Activated CD8-positive, alpha-beta memory T cell treated with anti-CD3 and anti-CD28 coated beads for 4 hours (primary cell): ENCODE measurements at places on chromosomes 6 and 20.
A peak's percentile ranks its signal among the peaks of the same experiment; 100 is the strongest.

DNA sequence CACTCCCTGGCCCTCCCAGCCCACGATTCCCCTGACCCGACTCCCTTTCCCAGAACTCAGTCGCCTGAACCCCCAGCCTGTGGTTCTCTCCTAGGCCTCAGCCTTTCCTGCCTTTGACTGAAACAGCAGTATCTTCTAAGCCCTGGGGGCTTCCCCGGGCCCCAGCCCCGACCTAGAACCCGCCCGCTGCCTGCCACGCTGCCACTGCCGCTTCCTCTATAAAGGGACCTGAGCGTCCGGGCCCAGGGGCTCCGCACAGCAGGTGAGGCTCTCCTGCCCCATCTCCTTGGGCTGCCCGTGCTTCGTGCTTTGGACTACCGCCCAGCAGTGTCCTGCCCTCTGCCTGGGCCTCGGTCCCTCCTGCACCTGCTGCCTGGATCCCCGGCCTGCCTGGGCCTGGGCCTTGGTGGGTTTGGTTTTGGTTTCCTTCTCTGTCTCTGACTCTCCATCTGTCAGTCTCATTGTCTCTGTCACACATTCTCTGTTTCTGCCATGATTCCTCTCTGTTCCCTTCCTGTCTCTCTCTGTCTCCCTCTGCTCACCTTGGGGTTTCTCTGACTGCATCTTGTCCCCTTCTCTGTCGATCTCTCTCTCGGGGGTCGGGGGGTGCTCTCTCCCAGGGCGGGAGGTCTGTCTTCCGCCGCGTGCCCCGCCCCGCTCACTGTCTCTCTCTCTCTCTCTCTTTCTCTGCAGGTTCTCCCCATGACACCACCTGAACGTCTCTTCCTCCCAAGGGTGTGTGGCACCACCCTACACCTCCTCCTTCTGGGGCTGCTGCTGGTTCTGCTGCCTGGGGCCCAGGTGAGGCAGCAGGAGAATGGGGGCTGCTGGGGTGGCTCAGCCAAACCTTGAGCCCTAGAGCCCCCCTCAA, at the start of gene LTA:
TSS of gene LTA (plus strand) at position 249 of the 871 bp plus-strand sequence. CDS start at position 703, 454 bp downstream.
- DNase-seq = no peak

DNA sequence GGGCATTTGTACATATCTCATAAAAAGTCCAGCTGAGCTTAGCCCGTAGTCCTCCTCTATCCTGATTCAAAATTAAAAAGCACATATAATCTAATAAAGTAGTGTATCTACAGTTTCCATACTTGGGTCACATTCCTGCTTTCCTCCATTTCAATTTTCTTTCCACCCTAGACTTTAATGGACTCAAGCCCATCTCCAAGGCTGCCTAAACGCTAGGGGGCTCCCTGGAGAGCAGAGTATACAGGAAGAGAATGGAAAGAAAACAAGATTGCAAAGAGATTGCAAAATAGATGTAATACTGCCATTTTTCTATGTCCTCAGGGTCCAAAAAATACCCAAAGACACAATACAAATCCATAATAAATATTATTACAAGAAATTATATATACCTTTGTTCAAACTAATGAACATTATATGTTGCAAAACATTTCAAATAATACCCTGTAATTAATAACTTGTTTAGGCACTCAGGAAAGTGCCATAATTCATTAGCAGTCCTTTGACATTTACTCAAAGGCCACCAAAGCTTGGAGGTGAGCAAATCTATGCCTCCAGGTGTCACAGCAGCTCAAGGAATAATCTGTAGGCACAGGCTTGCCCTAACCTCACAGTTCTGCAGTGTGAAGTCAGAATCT, 2.4 kb upstream of the MCM3 start:
- DNase-seq = no peak

DNA sequence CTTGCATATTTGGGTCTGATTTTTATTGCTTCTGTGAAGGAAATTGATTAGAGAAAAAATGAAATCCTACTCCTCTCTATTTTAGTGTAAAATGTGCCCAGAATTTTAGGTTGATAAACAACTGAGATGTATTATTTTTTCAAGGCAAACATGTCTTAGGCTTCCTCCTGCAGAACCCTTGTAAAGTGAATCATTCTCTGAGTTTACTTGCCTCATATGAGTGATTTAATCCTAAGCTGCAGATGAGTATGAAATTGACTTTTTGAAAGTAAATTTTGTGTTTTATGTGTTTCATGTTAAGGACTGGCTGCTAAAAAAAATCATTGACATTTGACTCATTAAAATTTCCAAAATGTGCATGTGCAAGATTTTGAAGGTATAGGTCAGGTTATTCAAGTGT, 138.5 kb upstream of the PHACTR1 start:
- DNase-seq = no peak

DNA sequence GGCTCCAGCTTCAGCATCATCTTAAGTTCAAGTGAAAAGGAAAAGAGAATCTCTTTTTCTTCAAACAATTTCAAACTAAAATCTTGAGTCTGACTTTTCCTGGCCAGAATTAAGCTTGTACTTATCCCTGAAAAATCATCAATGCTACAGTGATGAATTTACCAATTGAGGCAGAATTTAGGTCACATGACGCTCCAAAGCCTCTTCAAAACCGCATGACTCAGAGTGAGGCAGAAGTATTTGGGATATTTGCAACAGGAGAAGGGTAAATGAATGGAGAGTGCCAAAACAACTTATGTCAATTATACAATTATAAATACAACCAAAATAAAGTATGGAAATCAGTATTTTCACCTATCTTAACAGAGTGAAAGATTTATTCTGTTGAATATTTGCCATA, 515.5 kb downstream of the COL12A1 start:
- DNase-seq = no peak

DNA sequence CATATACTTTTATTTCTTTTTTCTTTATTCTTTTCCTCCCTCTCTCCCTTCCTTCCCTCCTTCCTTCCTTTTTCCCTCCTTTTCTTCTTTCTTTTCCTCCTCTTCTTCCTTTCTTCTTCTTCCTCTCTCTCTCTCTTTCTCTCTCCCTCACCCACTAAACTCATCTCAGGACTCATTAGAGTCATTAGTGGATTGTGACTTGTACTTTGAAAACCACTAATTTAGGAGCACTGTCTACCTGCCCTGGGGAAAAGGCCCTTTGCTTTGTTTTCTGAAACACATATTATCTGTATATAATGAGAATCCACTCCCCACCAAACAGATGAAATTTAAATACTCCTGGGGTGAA, 68.7 kb upstream of the CEP85L start:
- no peak for DNase-seq

- DNase-seq = no peak
Observed at GRCh38 chr6:76992553-76992952, 470.7 kb downstream of the HTR1B start.

- DNase-seq = no peak
Observed at GRCh38 chr6:80254716-80255115, 148.2 kb downstream of the BCKDHB start.

- DNase-seq = peak; percentile 31
Observed at GRCh38 chr6:44072959-44073611, 54.2 kb downstream of the MRPL14 start.

DNA sequence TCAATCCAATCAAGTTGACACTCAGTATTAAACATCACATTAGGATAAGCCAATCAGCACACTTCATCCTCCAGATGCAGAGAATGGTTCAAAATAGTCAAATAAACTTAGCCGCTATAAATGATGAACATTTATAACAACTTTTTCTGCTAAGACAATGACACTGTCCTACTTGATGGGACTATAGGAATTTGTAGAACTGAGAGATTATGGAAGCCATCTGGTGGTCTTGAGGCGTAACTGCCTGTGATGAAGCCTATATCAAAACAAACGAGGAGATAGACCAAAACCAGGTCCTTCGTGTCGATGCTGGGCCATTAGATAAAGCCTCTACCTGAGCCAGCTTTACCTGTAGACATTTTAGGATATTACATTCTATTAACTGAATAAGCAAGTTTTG, 631.1 kb downstream of the COL12A1 start:
- no peak for DNase-seq

DNA sequence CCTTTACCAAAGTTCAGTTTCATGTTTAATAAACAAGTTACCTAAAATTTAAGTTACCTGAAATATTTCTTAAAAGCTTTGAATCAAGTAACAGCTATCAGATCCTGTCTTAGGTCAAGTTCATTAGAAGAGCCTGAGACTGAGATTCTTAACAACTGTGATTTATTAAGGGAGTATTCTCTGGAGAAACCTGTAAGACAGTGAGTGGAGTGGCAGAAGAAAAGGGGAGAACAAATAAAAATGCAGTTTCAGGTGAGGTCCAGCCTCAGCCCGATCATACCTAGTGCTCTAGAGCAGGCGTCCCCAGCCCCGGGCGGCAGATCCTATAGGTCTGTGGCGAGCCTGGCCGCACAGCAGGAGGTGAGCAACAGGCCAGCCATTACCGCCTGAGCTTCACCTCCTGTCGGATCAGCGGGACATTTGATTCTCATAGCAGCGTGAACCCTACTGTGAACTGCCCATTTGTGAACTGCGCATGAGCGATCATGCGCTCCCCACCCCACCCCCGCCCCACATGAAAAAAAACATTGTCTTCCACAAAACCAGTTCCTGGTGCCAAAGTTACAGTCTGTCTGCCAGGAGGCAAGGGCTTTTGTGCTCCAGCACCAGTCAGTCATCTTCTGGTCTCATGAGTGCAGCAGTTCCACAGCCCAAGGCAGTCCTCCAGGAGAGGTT, 59.2 kb upstream of the ADGRB3 start:
- no peak for DNase-seq

- no peak for DNase-seq
Observed at GRCh38 chr6:97443408-97444080, 160.5 kb upstream of the MMS22L start.

GRCh38 chr6:106037060-106037459, 49.1 kb upstream of the PRDM1 start:
- DNase-seq = no peak

GRCh38 chr20:16394784-16395183, 178.5 kb downstream of the KIF16B start:
- no peak for DNase-seq

DNA sequence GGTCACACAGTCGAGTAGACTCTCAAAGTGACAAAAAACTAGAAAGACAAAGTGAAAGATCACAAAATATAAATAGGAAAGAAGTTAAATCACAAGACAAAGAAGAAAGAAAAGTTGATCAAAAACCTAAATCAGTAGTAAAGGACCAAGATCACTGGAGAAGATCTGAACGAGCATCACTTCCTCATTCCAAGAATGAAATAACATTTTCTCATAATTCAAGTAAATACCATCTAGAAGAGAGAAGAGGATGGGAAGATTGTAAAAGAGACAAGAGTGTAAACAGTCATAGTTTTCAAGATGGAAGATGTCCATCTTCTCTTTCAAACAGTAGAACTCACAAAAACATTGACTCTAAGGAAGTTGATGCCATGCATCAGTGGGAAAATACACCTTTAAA, 31.6 kb upstream of the GJA10 start:
- no peak for DNase-seq

DNA sequence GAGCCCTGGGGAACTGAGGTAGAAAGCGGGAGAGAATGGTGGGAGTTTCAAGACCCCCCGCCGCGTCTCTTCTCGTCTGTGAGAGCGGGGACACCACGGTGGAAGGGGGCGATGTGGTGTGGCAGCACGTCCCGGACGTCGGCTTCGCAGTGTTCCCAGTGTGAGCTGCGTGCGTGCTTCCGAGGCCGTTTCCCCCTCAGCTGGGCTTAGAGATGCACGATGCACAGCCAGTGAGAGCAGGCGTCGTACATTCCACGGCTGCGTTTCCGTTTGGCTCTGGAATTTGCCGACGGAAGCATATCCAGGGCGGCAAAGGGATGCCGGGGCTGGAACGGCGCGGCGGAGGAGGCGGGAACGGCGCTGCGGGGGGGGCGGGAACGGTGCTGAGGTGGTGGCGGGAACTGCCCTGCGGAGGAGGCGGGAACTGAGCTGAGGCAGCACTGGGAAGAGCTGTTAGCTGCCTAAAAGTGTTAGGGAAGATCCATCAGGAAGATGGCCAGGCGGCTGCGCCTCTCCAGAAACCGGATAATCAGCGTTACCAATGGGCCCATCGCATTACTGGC, 37.7 kb downstream of the KIF25 start:
- no peak for DNase-seq

DNA sequence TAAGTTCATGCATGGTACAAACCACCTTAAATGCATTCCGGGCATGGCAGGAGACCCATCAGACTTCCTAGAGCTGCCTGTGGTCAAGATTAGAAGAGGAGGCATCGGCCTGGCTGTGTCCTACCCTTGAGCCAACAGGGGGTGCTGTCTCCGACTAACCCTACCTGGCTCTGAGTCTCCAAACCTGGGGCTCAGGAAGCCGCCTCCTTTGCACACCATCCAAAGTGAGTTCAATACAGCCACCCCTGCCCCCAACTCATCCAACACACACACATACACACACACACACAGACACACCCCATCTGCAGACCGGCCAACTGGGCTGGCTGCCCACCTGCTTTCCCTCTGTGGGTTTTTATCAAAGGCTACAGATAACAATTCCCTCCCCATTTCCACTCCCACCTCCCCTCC, 77.0 kb downstream of the JPH2 start:
- DNase-seq = no peak

DNA sequence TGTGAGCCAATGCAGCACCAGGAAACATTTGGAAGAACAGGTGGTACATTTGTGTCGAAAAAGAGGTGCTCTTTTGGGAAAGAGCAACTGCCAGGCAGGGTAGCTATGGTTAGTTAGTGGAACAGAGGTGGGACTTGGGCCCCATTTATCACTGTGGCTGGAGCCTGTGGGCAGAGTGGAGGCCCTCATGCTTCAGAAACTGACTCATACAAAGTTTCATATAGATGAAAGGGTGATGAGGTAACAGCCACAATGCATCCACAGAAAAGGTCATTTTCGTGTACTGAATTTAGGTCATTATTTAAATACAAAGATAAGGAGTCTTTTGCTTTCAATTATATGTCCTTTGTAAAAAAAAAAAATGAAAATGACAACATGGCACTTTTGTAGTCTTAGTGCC, 76.4 kb upstream of the HS3ST5 start:
- no peak for DNase-seq

- no peak for DNase-seq
Observed at GRCh38 chr6:14671261-14671681, 553.7 kb downstream of the CD83 start.

DNA sequence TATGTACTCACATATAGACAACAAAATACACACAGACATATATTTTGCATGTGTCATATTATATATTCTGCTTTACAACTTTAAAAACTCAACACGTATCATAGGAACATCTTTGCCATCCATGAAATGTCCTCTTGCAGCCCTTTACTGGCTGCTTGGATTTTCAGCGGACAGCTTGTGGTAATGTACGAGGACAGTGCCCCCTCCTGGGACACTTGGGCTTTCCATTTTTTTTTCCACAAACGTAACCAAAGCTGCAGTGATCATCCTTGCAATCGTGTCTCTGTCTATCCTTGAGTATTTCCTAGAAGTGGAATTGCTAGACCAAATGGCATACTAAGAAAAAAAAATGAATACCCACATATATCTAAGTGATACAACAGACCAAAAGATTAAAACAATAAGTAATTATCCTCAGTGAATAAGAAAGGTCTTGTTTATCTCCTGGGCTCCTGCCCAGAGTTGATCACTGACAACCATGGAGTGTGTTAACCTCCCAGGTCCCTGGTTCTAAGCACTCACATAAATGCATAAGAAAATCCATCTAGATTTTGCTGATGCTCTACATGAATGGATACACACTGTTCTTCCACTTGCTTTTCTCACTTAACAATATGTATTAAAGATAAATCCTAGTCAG, 18.1 kb downstream of the BPI start:
- DNase-seq = no peak
